ENCODE measurements at places on chromosomes 12 and 14.

GRCh38 chr14:43356382-43356781, 1150.7 kb downstream of the FSCB start:
- DNase-seq = no peak

DNA sequence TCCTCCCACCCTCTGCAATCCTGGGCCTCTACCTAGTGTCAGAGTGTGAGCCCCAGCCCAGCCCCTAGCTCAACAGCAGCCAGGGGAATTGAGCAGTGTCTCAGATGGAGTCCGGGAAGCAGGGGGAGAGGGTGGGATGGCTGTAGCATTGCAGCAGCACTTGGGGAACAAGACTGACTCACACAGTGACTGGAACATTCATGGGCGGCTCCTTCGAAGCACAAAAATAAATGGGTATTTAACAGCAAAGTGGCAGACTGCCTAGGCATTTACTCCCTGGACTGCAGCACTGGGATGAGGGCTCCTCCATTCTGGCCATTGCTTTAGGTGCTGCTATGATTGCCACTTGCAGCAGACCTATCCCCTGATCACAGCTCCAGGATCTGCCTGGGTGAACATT, 46.0 kb upstream of the STK38L start:
- DNase-seq = no peak

DNA sequence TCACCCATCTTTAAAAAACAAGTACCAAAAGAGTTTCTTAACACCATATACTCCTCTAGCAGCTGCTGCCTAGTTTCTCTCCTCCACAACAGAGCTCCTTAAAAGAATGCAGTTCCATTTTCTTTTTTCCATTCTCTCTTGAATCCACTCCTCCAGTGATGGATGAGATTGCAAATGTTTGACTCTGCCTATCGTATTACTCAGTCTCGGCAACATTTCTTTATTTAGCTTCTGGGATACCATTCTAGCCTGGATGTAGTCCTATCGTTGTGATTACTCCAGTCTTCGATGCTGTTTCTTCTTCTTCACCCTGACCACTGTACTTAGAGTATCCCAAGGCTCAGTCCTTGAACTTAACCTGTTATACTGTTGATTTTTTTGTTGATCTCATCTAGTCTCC, 30.8 kb downstream of the CAND1 start:
- DNase-seq = no peak

- DNase-seq = no peak
These were observed 335.1 kb downstream of the DUSP6 start for GRCh38 chr12:89016970-89017778.

- DNase-seq = peak; percentile 18
These were observed 210.2 kb downstream of the PTPRO start for GRCh38 chr12:15532364-15532977.

DNA sequence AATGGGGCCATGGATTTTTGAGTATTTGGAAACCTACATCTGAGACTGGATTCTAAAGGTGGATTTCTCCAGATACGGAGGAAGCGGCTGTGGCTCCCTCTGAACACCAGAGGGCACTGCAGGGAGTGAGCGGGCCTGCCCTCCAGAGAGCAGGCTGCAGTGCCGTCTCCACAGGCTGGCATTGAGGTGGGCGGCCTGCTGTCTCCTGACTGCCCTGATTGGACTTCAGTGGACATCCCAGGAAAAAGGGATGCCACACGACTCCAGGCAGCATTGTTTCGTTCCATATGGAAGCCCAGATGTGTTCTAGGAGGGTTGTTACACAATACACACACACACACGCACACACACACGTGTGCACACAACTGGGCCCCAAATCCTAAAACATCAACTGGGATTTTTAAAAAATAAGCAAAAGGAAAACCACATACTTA, 20.9 kb upstream of the ANO2 start:
- DNase-seq = peak; percentile 62

DNA sequence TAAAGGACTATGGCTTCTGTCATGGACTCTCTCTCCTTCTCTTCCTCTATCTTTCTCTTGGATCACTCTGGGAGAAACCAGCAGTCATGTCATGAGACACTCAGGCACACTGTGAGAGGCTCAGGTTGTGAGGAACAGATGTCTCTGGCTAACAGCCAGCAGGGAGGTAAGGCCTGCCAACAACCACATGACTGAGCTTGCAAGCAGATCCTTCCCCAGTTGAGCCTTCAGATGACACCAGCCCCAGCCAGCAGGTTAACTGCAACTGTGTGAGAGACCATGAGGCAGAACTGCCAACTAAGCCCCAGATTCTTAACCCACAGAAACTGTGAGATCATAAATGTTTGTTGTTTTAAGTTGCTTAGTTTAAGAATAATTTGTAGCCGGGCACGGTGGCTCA, 90.6 kb downstream of the VCPKMT start:
- no peak for DNase-seq

DNA sequence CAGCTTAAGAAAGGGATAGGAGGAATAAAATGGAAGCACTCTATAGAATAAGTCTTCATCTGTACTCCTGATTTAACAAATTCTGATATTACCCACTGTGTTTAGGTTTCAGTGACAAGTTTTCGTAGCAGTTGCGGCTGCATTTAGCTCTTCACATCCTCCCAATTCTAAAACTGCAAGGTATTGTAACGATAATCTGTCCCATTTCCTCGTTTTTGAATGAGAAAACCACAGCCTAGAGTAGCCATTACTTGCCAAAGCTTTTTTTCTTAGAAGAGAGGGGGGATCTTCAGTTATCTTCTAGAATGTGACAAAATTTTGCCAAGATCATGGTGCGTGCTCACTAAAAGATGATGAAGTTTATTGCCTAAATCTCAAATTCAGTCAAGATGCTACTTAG, 155.8 kb downstream of the PDE3A start:
- DNase-seq = no peak

GRCh38 chr14:94129758-94130414, 482 bp upstream of the IFI27L2 start:
- DNase-seq = peak; percentile 22

DNA sequence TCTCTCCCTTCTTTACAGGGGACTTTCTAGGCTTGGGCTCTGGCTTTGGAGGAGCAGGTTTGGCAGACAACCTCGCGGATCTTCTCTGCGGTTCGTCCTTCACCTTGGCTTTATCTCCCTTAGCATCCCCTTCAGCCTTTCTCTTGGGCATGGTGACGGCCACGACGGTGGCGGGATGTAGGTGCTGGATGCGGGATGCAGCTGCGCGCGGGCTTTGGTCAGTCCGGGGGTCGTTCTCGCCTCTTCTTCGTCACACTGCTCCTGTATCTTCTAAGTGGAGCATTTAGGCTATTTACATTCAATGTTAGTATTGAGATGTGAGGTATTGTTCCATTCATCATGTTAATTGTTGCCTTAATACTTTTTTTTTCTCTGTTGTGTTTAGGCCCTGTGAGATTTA, 217.2 kb upstream of the STXBP6 start:
- DNase-seq = no peak

DNA sequence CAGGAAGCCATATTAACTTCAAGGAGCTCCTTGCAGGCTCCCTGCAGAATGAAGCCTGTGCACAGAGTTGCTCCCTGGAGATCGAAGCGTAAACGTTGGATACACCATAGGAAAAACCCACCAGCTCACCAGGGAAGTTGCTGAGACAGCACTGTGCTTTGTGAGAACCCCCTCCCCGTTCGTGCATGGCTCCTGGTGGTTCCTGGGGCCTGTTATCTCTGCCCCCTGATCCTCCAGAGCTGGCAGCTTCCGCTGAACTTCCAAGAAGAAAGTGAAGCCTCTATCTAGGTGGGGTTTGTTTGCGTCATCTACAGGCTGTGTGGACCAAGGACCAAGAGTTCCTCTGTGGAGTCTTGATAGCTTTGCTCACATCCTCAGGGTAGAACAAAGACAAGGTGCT, 2.4 kb upstream of the CCDC85C start:
- no peak for DNase-seq

- no peak for DNase-seq
These were observed 29.4 kb downstream of the PPP2R5E start for GRCh38 chr14:63513756-63514155.

DNA sequence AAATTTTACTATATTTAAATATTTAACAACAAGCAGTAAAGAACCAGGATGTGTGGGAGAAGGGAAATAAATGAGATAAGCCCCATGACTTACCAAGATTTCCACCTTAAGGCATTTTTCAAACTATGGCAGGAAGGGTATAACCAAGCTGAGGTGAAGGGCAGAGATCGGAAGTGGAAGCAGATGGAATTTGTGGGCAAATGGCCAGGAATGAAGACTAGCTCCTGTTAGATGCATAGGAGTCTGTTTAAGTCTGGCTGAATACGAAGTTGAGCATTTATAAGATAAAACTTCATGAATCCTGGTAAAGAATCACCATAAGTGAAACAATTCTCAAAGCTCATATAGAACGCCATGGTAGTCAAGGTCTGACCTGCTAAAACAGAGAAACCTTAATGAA, 163.5 kb downstream of the DIO2 start:
- no peak for DNase-seq

DNA sequence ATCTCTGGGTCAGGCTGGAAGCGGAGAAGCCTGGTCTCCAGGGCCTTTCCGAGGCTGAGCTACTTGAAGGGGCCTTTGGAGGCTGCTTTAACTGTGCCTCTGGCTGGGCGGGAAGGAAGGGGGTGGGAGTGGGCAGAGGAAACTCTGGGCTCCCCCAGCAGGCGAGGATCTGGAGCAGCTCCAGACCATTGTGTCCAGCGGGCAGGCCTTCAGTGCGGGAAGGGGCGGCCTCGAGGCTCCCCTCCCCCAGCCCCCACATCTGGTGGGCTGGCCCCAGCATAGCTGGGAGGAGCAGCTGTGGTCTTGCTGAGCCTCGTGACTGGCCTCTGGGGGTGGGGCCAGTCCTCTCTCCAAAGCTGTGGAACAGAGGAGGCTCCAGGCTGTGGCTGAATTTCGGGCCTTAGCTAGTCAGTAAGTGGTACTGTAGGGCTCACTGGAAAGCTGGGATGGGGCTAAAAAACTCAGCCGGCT, 3.4 kb downstream of the TAMALIN start:
- no peak for DNase-seq

DNA sequence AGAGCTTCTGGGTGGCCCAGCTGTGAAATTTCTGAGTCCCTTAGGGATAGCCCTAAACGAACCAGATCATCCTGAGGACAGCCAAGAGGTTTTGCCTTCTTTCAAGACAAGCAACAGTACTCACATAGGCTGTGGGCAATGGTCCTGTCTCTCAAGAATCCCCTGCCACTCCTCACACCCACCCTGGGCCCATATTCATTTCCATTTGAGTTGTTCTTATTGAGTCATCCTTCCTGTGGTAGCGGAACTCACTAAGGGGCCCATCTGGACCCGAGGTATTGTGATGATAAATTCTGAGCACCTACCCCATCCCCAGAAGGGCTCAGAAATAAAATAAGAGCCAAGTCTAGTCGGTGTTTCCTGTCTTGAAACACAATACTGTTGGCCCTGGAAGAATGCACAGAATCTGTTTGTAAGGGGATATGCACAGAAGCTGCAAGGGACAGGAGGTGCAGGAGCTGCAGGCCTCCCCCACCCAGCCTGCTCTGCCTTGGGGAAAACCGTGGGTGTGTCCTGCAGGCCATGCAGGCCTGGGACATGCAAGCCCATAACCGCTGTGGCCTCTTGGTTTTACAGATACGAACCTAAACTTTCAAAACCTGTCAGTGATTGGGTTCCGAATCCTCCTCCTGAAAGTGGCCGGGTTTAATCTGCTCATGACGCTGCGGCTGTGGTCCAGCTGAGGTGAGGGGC, 38.9 kb downstream of the DAD1 start:
- no peak for DNase-seq

GRCh38 chr12:121849665-121850064, 9.0 kb downstream of the HPD start:
- DNase-seq = no peak

DNA sequence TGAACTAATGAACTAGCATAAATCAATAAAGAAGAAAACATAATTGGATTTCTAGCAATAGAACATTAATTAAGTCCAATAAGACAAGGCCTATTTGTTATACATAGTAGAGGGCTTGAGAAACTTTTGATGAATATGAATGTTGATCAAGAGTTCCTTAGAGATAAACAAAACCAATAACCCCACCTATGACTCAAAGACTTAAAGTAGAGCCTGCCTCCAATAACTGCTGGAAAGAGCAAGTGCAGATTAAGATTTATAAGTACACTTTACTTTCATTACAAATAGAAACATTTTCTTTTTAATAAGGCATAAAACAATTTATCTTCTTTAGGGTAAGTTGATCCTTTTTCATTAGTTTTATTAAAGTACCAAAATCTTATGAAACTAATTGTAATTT, 185.7 kb downstream of the SRGAP1 start:
- no peak for DNase-seq

DNA sequence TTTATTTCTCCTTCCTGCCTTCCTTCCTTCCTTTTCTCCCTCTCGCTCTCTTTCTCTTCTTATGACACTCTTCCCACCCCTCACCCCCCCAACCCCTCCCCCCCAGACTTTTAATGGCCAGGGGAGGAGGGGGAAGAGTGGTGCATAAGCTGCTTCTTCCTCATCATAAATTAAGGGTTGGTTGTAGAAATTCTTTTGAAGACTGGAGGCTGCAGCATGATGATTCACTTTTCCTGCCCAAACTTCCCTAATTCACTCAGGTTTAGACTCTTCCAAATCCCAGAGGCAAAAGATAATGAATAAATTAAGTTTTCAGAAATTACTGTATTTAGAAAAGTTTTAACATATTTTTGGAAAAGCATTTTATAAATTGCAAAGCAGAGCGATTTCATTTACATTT, 58.2 kb downstream of the GRIP1 start:
- DNase-seq = no peak

GRCh38 chr12:5451251-5451650, 19.3 kb downstream of the NTF3 start:
- DNase-seq = no peak

- peak; percentile 71 for DNase-seq
These were observed 25.5 kb downstream of the SCARB1 start for GRCh38 chr12:124837958-124838803.

DNA sequence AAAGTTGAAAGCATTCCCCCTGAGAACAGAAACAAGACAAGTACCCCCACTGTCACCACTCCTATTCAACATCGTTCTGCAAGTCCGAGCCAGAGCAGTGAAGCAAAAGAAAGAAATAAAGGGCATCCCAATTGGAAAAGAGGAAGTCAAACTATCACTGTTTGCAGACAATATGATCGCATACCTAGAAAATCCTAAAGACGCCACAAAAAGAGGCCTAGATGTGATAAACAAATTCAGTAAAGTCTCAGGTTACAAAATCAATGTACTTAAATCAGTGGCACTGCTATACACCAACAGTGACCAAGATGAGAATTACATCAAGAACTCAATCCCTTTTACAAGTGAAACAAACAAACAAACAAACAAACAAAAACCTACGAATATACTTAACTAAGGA, 87.7 kb upstream of the COCH start:
- no peak for DNase-seq
